ENCODE measurements at places on chromosomes 12 and 14.

DNA sequence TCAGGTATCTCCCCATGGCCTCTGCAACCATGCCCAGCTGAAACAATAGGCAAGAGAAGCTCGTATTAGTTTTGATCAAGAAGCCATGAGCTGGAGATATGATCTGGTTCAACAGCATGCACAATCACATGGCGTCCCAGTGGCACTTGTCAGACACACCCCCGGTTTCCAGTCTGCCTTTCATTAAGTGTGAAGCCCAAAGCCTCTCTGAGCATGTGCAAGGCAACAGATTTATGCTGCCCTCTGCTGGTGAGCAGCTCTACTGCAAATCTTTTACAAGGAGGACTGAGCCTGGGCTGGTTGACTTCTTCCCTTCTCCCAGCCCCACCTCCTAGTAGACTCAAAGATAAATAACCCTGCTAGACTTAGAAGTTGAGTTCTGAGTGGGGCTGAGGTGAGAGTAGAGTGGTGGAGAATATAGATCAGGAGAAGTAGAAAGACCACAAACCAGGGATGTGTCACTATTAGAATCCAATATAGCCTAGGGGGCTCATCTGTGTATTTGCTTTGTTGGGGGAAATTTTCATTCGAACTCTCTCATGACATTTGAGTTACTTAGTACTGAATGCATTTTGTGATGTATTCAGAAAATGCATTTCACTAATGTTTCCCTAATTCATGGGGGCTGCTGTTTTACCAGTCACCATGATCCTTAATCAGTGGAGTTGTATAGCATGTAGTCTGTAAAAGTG, 53.7 kb upstream of the MBIP start:
- peak; percentile 54 for DNase-seq

DNA sequence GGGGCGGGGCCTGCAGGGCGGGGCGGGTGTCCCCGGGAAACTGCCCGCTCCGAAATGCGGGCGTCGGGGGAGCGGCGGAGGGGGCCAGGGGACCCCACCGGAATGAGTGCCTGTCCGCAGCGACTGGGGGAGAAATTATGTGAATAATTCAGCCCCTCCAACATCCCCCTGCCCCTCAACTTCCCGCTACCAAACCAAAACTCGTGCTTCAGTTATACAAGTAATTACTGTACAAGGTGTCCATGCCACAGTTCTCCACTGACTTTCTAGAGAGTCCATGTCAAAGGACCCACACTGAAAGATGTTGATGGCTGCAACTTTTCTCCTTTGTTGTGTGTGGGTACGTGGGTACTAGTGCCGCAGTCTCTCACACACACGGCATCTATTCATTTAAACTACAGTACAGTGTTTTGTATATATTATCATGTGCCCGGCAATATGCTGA, 414 bp upstream of the CDK17 start:
- no peak for DNase-seq

DNA sequence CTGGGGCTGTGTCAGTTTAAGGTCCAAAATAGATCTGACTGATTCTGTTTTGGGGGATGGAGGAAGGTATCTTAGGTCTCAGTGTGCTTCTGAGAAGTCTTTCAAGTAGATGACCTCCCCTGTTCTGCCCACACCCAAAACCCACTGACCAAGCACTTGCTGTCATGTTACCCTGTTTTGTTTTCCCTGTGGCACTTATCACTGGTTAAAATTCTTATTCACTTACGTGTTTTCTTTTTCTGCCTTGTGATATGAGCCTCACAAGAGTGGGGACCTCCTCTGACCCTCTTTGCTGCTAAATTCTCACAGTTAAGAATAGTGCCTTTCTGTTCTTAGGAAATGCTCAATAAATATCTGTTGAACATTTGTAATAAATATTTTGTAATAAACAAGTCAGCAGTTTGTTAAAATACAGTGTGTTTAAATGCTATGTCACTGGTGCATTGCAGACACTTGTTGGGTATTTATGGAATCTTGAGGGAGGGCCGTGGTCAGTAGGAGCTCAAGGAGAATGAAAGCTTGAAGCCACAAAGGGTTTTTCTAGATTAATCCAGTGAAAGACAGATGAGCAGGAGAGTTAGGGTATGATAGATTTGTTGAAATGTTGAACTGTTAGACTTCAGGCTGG, 20.9 kb downstream of the PLEKHA5 start:
- DNase-seq, result no peak

GRCh38 chr12:124422570-124423523, 128.0 kb downstream of the RFLNA start:
- no peak for DNase-seq

DNA sequence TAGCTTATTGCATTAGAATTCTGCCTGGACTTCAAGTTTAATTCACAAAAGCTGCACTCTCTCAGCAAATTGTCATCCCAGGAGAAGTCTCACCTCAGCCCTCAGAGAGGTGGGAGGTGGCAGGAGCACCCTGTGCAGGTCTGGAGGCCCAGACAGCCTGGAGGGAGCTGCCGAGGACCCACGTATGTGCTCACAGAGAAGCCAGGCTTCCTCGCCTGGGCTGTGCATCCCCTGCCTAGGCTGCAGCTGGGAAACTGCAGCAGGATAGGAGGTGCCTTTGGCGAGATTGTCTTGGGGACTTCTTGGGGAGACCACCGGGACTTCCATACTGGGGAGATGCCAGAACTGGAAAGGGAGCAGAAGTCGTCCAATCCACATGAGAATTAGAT, 8.8 kb downstream of the CPNE6 start:
- no peak for DNase-seq

GRCh38 chr14:63209160-63209559, 4.9 kb downstream of the RHOJ start:
- DNase-seq, result no peak

DNA sequence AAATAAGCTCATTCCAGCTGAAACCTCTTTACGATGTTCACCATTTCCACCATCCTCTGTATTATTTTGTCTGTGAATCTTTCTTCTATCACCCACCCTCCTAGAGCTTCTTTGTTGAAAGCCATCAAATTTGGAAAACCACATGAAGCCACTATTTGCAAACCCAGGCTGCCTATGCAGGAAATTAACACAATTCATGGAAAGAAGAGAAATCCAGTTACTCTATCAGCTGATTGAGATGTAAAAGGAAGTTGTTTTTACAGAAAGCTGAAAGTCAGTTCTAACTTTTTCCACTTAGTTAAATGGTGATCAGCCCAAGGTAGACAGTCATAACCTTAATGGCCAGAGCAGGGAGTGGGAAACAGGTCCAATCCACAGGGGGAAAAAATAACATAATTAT, 6.6 kb downstream of the RHOJ start:
- no peak for DNase-seq

All from activated T-helper 1 cell treated with anti-CD3 and anti-CD28 coated beads, Interleukin-2, amount 50 U/mL, for 16 hours (primary cell).